ENCODE measurements at places on chromosomes 7 and 10. TPM values are rescaled to one million over a fixed set of nuclear protein-coding genes. Genes with fewer than 3 reads are reported as not detected.

SUN3 gene
- not detected for total RNA-seq

LRRD1 gene
- total RNA-seq = 0.44 TPM

CDH23 gene
- 75.4 TPM for total RNA-seq

AUTS2 gene
- 147 TPM for total RNA-seq

SPDYE17 gene
- not detected for total RNA-seq

OPN4 gene
- not detected for total RNA-seq

FGL2 gene
- 34.0 TPM for total RNA-seq

SLC29A4 gene
- total RNA-seq = 24.8 TPM
